ENCODE measurements at places on chromosomes 16 and 17.

DNA sequence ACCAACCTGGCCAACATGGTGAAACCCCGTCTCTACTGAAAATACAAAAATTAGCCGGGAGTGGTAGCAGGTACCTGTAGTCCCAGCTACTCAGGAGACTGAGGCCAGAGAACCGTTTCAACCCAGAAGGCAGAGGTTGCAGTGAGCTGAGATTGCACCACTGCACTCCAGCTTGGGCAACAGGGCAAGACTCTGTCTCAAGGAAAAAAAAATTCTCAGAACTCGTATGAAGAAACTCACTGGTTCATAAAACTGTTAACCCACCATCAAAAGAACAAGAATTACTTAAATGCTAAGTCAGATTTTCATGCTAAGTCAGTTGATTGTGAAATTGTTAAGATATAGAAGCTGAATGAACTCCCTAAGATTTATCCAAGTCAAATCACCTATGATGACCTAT, 31.3 kb downstream of the SLC39A11 start:
- DNase-seq: no peak

GRCh38 chr17:45298546-45299285, 18.1 kb downstream of the MAP3K14 start:
- DNase-seq: no peak

DNA sequence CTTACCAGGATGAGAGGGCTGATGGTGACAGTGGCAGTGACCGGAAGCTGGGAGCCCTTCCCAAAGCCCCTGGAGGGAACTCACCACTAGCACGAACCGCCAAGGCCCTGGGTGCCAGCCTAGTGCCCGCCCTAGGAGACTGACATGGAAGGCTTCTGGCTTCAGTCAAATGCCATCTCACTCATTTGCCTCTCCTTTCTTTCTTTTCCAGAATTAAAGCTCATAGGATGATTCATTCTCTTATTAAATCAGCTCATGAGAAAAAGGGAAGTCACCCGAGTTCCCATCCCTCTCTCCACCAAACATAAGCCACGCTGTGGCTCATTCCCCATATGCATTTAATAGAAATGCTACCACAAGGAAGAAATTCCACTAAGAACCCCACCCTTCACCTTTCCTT, 12.1 kb downstream of the CUEDC1 start:
- no peak for DNase-seq

GRCh38 chr17:81967533-81968395, 6.8 kb upstream of the NOTUM start:
- peak; percentile 91 for DNase-seq

GRCh38 chr16:6122401-6122800, 1024.8 kb upstream of the EEF2KMT start:
- no peak for DNase-seq

DNA sequence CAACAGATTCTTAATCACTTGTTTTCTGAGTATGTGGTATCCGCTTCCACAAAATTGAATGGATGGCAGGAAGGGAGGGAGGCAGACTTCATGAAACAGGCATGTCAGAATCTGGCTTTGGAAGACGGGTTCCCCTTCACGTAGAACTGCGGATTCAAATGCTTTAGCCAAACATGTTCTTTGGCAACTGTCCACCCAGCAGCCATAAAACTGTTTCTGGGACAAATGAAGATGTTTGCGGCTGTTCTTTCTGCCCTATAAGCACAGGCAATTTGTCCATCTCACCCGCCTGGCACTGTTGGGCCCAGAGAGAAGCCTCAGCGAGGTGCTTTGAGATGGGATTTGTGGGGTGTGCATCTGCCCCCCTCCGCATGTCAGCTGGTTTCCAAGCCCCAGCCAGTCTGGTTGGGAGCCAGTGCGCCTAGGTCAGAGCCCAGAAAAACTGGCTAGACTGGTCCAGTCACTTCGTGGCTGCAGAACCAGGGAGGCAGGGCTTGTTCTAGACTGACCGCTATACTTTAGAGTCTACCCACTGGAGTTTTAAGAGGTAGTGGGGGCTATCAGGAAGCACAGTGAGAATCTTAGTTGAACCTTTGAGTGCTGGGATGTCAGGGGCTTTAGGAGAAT, 6.3 kb downstream of the CRHR1 start:
- DNase-seq: no peak

- DNase-seq: no peak
These were observed at the start of gene RGS11 for GRCh38 chr16:275786-276232. Gene RGS11 (minus strand): TSS chr16:275944. CDS start chr16:275911, 33 bp downstream.

DNA sequence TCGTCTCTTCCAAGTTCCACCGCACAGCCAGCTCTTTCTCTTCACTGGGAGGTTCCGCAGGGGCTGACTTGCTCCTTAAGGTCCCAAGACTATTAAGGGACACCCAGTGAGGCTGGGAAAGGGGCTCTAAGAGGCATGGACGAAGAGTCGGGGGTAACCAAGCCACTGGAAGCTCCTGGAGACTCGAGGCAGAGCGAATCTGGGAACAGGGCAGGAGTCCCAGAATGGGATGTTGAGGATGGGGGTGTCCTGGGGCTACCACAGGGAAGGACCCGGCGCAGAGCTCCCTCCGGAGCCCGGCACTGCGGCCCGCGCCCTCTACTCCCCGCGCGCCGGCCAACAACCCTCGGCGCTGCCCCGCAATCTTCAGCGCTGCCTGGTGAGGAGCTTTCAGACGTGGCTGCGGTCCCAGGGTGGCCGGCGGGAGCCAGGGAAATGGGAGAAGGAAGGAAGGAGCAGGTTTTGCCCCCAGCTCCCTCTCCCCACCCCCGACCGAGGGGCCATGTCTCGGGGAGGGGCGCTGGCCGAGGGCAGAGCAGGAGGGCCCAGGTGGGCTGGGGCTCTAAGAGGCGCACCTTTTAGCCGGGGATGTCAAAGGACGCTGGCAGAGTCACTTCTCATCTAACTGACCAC, 581 bp downstream of the CHST5 start:
- no peak for DNase-seq

DNA sequence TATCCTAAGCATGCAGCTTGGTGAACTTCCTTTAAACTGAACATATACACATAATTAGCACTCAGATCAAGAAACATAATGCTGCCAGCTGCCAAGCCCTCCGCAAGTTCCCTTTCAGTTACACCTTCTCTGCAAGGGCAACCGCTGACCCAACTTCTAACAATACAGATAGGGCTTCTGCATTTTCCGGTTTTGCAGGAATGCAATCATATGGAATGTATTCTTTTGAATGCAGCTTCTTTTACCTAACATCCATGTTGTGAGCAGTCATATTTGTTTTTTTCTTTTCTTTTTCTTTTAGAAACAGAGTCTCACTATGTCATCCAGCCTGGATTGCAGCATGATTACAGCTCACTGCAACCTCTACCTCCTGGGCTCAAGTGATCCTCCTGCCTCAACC, 110.7 kb downstream of the GSG1L start:
- no peak for DNase-seq

DNA sequence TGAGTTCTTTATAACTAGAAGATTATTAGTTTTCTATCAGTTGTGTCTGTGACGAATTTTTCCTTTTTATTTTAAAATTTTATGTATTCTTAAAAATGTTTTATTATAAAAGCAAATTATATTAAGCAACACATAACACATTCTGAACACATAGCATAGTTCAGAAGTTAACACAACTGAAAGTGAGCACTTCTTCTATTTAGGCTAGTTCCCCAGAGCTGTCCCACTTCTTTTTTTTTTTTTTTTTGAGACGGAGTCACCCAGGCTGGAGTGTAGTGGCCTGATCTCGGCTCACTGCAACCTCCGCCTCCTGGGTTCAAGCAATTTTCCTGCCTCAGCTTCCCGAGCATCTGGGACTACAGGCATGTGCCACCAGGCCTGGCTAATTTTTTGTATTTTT, 37.7 kb upstream of the ALDH3A2 start:
- no peak for DNase-seq
